Suprapubic skin (tissue), 4 donors: ENCODE measurements at places on chromosomes 4 and X. TPM values are rescaled to one million over a fixed set of nuclear protein-coding genes. Genes with fewer than 3 reads are reported as not detected.

DNA sequence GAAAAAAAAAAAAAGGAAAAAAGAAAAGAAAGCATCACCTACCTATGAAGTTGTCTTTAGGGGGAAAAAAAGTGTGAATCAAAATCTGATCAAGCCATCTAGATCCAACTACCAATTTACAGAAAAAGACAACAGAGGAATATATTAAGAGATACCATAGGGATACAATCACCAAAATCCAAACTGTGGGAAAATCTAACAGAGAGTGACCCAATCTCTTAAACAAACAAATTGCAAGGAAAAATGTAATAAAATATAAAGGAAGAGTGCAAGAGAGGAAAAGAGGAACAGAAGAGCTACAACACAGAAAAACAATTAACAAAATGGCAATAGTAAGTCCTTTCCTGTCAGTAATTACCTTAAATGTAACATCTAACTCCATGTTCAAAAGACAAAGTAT is 19.0 kb downstream of the THOC2 start:
- DNase-seq: no peak

DNA sequence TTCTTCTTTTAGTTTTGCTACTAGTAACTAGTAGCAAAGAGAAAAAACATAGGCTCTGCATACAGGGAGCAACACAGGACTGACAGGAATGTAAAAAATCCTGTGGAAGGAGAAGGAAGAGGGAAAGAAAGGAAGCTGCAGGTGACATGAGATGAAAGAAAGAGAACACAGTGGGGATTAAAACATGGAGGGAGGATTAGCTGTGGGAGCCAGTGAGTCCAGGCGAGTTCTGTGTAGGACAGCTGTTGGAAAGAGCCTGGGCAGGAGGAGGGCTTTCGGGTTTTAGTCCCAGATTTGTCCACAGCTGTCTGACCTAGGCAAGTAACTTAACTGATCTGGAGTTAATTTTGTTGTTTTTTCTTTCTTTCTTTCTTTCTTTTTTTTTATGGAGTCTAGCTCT is 21.6 kb downstream of the CCNG2 start:
- DNase-seq: no peak

- DNase-seq: no peak
These were observed 105.6 kb downstream of the AMMECR1 start for GRCh38 chrX:110212299-110212698.

- no peak for DNase-seq
These were observed 97.4 kb downstream of the GPM6A start for GRCh38 chr4:175714686-175715085.

- DNase-seq: no peak
These were observed 114.1 kb upstream of the PPARGC1A start for GRCh38 chr4:24003926-24004325.

GRCh38 chrX:150429594-150429993 is 66.5 kb downstream of the MAMLD1 start:
- DNase-seq: no peak

GRCh38 chr4:72701987-72702819 is 133.2 kb upstream of the ADAMTS3 start:
- DNase-seq: no peak

DNA sequence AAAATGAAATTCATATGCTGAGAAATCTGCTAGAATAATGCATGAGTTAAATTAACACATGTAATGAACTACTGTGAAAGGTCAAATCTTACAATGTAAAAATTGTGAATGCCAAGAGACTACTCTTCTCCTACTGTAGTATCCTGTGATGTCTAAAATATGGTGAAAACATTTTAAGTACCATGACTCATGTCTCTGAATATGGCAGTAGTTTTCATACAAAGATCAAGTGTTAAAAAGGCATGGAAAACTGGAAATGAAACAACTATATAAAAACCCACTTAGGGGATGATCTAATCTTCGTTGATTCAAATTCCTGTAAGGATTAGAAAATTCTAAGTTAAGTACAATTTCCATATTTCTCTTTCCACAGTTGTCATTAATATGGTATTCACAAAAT is 221.3 kb downstream of the PPP3CA start:
- no peak for DNase-seq

DNA sequence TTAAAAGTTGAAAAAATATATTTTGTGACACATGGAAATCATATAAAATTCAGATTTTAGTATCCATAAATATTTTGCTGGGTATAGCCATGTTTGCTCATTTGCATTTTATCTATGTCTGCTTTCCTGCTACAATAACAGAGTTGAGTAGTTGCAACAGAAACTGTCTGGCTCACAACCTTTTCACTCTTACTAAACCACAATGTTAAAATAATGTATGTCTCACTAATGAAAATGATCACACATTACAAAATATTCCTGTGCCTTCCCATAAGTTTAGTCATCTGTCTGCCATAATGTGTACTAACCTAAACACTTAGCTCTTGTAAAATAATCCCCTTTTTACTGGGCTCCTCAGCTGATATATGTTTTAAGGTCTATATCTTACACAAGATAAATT is 174.0 kb upstream of the PRPS2 start:
- no peak for DNase-seq

GRCh38 chrX:23554304-23554703 is 113.0 kb upstream of the PRDX4 start:
- no peak for DNase-seq

DNA sequence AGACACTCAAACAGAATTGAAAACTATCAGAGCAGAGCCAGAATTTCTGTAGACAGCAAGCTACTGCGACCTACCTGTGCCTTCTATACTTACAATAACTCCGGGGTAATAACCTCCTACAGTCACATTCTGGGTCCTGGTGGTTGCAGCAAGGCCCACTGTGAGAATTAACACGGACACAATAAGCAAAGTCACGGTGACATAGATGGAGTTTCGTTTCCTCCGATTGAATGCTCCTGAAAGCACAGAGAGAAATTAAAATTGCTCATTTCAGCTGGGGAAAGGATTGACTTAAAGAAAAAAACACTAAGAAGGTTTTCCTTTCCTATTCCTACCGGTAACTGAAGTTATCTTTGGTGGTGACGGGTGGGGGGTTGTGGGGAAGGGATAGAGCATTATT is 7.0 kb downstream of the TMEM255A start:
- no peak for DNase-seq

DNA sequence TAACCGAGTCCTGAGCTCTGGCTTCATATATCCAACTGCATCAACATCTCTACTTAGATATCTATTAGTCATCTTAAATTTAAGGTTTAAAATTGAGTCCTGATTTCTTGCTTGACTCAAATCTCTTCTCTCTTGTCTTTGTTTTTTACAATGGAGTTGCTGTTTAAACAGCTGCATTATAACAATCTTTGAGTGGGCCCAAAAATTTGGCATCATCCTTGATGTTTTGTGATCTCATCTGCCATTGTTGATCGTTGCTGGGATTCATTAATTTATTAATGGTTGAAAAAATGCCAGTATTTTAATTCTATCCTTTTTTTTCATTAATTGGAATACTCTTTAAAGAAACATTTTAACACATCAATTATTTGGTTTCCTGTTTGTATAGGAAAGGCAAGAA is 82.2 kb downstream of the STIM2 start:
- no peak for DNase-seq

GRCh38 chr4:89119166-89119565 is 7.8 kb downstream of the TIGD2 start:
- no peak for DNase-seq

GRCh38 chr4:168843635-168844034 is 166.4 kb downstream of the CBR4 start:
- DNase-seq: no peak

- no peak for DNase-seq
These were observed 3.5 kb upstream of the EDNRA start for GRCh38 chr4:147477439-147477838.

DNA sequence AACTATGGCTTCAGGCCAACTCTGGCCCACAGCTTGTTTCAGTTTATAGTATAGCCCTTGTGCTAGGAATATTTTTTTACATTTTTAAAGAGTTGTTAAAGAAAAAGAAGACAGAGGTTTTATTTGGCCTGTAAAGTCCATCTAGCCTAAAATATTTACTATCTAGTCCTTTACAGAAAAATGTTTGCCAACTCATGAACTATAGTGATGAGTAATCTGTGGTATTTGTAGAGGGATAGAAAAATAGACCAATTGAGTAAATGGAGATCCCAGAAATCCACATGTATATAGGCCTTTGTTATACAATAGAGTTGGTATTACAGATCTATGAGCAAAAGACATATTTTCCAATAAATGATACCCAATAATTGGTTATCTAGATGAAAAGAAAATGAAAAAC is 288.7 kb downstream of the PRDM5 start:
- no peak for DNase-seq

DNA sequence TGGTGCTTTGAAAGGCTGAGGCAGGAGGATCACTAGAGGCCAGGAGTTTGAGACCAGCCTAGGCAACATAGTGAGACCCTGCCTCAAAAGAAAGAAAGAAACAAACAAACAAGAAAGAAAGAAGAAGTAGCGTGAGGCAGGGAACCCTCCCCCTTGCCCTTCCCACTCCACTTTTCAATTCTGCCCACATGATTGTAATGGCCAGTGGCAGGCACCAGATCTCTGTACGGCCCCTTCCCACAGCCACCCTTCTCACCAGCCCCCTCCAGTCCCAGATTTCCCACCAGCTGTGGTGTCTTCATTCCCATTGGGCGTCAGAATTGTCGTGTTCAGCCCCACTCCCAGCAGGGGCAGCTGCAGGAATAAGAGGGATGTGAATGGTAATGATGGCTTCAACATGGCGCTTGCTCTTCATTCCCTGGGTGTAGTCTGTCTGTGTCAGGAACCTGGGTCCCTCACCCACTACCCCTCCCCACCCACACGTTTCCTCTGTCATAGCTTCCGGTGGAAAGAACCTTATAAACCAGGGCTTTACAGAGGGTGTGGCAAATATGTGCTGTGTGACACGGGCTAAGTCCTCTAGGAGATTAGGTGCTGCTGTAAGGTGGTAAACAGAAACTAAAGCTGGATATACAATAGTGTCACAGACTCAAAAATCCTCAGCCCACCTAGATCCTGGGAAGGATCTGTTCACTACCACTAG is at the start of gene IL2RG:
Gene IL2RG, minus strand, starts transcription at position 437 of the 703 bp plus-strand sequence. Its CDS starts 38 bp downstream, at position 399.
- DNase-seq: no peak

DNA sequence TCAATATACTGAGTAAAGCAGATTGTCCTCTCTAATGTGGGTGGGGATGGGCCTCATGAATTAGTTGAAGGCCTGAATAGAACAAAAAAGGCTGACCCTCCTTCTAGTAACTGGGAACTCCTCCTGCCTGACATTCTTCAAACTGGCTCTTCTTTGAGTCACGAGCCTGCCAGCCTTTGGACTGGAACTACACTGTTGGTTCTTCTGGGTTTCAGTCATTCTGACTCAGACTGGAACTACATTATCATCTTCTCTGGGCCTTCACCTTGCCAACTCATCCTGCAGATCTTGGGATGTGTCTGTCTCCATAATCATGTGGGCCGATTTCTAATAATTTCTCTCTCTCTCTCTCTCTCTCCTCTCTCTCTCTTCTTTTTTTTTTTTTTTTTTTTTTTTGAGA is 26.9 kb upstream of the CT47C1 start:
- no peak for DNase-seq

DNA sequence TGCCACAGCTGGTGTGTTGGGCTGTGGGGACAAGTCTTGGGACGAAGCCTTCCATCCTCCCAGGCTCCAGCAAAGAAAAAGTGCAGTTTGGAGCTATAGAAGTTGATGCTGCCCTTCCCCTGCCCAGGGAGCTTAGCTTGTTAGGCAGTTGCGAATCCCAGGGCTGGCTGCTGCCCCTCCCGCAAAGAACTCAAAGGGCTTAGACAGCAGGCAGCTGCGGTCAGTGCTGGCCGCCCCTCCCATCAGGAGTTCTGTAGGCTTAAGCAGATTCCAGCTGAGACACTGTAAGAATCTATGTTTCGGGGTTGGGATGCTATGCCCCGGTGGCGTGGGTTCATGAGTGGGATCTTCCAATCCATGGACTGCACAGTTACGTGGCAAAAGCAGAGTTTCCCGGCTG is 956.7 kb downstream of the GLUD2 start:
- DNase-seq: no peak

GRCh38 chr4:159283696-159284095 is 180.8 kb downstream of the RAPGEF2 start:
- DNase-seq: no peak

- DNase-seq: no peak
These were observed 741 bp downstream of the FAM47E start for GRCh38 chr4:76252271-76252653.

GRCh38 chrX:21863241-21863640 is 7.5 kb downstream of the YY2 start:
- DNase-seq: no peak

GRCh38 chrX:9429767-9430166 is 35.1 kb upstream of the TBL1X start:
- DNase-seq: no peak

DNA sequence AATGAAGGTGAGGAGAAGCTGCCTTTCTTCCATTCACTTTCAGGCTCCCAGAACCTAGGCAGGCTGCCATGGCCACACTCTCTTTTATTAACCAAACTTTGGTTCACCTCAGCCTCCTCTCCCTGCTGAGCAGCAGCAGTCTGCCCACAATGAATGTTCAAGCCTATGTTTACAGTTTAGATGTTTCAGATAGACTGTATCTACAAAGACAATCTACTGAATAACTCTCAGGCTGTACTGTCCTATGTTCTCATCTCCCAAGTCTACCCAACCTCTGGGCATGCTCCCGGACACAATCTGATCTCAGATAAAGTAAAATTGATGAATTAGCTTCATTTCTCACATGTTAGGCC is 59.2 kb upstream of the TMEM164 start:
- no peak for DNase-seq

DNA sequence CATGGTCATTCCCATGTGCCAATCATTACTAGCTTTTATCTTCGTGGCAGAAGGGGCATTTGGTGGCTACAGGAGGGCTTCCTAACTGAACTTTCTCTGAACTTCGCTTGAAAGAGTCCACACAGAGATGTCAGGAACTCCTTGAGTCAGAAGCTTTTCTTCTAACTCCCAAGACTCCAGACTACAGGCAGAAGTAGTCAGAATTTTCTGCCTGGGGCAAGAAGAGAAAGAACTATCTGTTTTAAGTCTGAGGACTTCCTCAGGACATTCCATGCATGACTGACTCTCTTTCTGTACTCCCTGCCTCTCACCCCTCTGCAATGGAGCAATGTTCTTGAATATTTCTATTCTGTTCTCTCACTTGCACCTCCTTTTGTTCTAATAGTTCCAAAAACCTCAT is 170.5 kb upstream of the TBC1D9 start:
- no peak for DNase-seq

- DNase-seq: no peak
These were observed 4.8 kb downstream of the HAUS3 start for GRCh38 chr4:2236944-2237666.

- no peak for DNase-seq
These were observed 75.4 kb downstream of the AR start for GRCh38 chrX:67619253-67619652.

GRCh38 chr4:6338175-6338950 is 68.7 kb downstream of the WFS1 start:
- no peak for DNase-seq

Gene AR
- total RNA-seq: 6.4 TPM

Gene CRMP1
- not detected for total RNA-seq

Gene HMGB2
- 76.5 TPM for total RNA-seq

Gene GRPR
- not detected for total RNA-seq

Gene G3BP2
- 48.8 TPM for total RNA-seq

Gene BMX
- 1.7 TPM for total RNA-seq

Gene DCAF12L2
- not detected for total RNA-seq

Gene GLRA2
- total RNA-seq: not detected

Gene AMBN
- 0.42 TPM for total RNA-seq
